Activated naive CD4-positive, alpha-beta T cell treated with anti-CD3 and anti-CD28 coated beads, Interleukin-2, amount 10 ng/mL, durations not matched to agents 7 days and 5 days (primary cell): ENCODE measurements at places on chromosomes 1 and 21.

DNA sequence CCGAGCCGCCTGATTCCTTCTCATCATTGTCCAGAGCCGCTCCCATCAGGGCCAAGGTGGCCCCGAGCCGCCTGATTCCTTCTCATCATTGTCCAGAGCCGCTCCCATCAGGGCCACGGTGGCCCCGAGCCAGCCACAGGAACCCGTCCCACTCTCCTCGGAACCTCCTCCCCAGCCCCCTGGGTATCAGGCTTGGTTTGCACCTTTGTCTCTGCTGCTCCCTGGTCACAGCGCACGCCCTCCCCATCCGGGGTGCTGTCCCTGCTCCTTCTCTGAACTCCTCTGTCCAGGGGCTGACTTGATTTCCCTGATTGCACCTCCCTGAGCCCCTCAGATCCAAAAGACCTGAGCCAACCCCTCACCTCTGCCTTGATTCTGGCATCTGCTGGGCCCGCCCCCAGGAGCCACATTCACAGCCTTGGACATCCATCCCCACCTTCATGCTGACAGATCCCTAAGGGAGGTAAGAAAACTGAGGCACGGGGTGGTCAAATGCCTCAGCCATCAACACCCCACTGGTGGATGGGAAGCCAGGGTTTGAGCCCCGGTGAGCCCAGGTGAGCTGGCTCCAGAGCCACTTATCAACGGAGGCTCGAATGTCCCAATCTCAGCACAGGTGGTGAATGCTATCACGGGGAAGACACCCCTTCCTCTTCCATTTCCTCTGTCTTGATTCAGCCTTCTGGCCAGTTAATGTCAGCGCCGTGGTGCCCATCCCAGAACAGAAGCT, 25.6 kb upstream of the COL18A1 start:
- no peak for DNase-seq

DNA sequence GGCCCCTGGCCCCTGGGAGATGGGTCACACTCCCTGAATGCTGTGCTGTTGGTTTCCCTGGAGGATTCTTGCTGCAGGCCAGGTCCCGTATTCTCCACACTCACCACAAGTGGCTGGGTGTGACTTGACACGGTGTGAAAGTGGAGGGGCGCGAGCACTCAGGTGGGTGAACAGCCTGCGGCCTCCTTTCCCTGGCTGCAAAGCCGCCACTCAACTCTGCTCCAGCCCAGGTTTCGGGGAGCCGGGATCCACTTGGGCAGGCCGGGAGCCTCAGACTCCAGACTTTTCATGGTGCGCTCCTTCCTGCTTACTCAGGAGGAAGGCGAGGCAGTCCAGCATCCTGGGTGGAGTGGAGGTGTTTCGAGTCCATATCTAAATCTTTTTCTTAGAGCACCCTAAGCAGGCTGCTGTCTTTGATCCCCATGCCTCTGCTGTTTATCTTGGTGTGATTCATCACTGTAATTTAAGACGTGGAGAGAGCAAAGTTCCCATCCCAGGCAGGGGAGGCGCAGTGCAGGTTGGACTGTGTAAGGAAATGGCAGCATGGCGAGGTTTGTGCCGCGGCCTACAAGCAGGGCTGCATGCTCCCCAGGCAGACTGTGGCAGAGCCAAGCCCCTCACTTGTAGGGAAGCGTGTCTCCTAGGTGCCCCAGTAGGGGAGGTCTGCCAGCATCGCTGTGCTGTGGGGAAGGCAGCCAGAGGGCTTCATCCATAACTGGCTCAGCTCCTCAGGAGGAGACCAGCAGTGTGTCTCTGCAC, 29.6 kb downstream of the VANGL1 start:
- no peak for DNase-seq

- no peak for DNase-seq
Measured at GRCh38 chr1:183761871-183762270, 43.0 kb upstream of the RGL1 start.

- DNase-seq, result peak; percentile 22
Measured at GRCh38 chr1:198598796-198599321, 40.0 kb upstream of the PTPRC start.

DNA sequence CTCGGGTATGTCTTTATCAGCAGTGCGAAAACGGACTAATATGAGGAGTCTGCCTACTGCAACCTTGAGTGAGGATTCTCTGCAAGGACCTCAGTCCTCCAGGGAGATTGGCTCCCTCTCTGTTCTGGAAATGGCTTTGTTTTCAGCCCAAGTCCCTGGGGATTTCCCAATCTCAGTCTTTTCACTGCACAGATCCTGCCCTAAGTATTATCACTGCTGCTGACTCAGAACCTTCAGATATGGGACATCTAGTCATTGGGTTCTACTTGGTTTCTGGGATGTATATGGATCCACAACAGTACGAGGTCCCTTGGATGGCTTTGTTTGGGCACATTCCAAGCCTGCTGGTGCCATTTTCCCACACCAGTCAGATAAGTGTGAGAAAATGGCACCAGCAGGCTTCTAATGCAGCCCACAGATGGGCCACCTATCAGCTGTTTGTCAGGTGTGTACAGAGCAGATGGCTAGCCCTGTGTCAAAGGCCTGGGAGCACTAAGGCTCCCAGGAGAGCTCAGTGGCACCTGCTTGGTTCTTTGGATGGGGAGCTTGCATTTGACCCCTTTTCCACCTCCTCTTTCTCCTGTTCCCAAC, 27.4 kb downstream of the ELF3 start:
- DNase-seq, result no peak

- DNase-seq, result no peak
Measured at GRCh38 chr1:198175423-198176170, 18.8 kb downstream of the NEK7 start.

- no peak for DNase-seq
Measured at GRCh38 chr1:21492356-21492625, 16.9 kb upstream of the ALPL start.

DNA sequence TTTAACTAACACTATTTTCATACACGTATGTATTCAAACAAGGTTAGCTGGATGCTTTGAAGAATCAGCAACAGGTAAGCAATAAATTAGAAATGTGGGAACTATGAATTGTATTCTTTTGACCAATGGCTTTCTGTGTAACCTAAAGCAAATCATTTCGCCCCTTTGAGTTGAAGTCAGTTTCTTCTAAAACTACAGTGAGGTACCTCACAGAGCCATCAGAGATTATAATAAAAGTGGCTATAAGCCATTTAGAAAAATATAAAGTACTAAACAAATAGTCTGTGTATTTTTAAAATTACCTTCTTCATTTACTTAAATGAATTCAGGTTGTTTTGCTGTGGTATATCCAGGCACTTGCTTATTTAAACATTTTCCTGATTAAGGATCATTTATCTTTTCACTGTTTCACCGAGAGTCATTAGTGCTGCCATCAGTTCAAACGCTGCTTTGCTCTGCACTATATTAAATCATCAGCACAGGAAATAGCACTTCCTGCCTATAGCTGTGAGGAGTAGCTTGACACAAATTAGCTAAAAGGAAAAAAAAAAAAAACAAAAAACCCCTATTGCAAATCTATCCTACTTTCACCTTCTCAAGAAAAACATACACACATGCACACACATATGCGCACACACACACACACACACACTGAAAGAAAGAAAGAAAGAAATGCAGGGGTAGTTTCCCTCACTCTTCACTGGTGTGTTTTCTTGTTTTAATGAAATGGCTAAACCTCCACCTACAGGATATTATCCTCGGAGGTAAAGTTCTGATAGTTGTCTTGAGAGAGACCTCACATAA, 39.8 kb upstream of the C1orf105 start:
- peak; percentile 52 for DNase-seq

- DNase-seq, result no peak
Measured at GRCh38 chr21:40751221-40751620, 95.7 kb downstream of the DSCAM start.

- no peak for DNase-seq
Measured at GRCh38 chr1:115701090-115701489, 59.3 kb downstream of the VANGL1 start.
